ENCODE measurements at places on chromosomes 13 and 19. TPM values are rescaled to one million over a fixed set of nuclear protein-coding genes. Genes with fewer than 3 reads are reported as not detected.

Gene MZT1
- total RNA-seq = 3.0 TPM

Gene CEACAM7
- total RNA-seq = 3,639 TPM

Gene CC2D1A
- total RNA-seq = 118 TPM

Gene PCSK4
- total RNA-seq = 4.9 TPM

Gene LENG1
- 8.0 TPM for total RNA-seq

Gene ZIM2
- 0.66 TPM for total RNA-seq

Gene PSPN
- total RNA-seq = 2.5 TPM

Gene NCR1
- 0.98 TPM for total RNA-seq

Gene FFAR2
- 0.32 TPM for total RNA-seq

Gene UQCRFS1
- 68.5 TPM for total RNA-seq
